ENCODE measurements at places on chromosomes 1 and 21.

GRCh38 chr1:8061210-8061609 lies 35.1 kb upstream of the ERRFI1 start:
- DNase-seq: peak; percentile 92

- DNase-seq: peak; percentile 74
These were observed 23.8 kb upstream of the CPLANE2 start for GRCh38 chr1:16260814-16261213.

DNA sequence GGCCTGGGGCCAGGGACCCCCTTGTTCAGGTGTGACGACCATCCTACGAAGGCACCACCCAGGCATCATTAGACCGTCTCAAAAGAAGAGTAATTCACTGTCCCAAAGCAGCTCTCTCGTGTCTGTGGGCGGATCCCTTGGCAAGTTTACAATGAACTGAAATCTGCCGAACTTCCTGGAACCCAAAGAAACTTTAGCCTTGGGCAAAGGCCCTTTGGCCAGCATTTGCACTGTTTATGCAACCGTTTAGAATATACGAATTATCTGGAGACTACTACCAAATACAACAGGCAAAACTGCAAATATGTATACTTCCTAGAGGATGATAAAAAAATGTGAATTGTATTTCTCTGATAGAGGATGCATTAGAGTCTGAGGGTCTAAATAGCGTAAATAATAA lies 1.4 kb upstream of the SOD1 start:
- DNase-seq: no peak

DNA sequence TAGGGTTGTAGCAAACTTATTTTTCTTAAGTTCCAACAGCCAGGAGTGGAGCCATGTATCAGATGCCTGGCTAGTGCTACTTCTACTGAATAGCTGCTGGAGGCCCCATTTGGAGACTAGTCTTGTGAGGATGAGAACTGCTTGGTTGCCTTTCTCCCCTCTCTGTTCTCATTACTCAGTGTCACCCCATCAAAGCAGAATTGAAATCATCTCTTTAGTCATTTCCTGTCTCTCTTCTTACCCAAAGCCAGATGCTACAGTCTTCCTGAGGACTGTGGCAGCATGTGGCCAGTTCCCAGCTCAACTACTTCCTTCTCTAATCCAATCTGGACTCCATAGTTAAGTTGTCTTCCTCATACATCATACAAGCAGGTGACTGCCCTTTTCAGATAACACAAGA lies 197.5 kb downstream of the BRINP2 start:
- peak; percentile 49 for DNase-seq

GRCh38 chr1:13968361-13968760 lies 268.4 kb downstream of the PRDM2 start:
- DNase-seq: no peak

- peak; percentile 82 for DNase-seq
These were observed 8.0 kb downstream of the FAAH start for GRCh38 chr1:46401964-46402626.

DNA sequence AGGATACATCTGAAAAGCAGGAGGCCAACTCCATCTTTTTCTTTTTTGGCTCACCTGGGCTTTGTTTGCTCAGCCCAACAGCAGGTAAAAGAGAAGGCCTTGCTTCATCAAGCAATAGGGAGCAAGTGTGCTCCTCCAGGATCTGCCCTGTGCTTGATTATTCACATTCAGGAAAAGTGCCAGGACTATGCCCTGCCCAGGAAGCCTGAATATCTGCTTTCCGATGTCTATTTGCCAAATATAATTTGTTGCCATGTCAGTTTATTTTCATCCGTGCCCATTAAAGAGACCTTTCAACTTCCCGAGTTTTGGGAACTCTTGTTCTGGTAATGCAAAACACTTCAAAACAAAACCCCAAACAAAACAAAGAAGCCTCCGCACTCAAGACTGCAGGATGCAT lies 185.3 kb downstream of the CDC7 start:
- DNase-seq: no peak

GRCh38 chr1:166489670-166490436 lies 323.1 kb upstream of the FAM78B start:
- no peak for DNase-seq

DNA sequence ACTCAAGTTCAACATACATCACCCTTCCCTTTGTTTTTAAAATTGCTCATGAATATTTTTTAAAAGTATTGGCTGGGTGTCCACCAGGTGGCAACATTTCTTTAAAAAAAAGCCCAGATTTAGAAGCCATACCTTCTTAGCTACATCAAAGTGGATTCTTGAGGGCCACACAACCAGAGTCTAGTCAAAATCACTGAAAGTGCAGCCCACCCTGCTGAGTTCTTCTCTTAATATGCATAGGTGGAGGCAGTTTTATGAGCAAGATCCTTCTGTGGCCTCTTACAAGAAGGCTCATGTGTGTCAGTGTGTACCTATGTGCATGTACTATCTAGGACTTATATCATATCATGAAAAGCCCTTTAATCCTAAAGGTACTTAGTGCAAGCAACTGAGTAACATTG lies 16.9 kb upstream of the GNG12 start:
- DNase-seq: peak; percentile 58

DNA sequence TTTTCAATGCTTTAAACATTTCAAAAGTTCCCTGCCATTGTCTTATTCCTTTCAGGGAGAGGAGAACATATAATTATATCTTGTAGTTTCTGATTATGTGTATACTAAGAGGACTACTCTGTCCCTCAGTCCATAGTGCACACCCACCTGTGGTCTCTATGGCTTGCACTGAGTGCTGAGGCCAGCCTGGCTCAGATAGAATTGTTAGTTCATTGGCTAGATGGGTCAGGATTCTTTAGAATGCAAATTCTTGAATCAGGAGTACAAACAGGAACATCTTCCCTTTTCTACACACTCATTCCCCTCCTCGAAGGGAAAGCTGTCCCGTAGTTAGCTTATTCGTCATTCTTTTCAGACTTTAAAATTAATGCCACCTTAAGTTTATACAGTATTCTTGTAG lies 8.2 kb downstream of the BACH1 start:
- no peak for DNase-seq

DNA sequence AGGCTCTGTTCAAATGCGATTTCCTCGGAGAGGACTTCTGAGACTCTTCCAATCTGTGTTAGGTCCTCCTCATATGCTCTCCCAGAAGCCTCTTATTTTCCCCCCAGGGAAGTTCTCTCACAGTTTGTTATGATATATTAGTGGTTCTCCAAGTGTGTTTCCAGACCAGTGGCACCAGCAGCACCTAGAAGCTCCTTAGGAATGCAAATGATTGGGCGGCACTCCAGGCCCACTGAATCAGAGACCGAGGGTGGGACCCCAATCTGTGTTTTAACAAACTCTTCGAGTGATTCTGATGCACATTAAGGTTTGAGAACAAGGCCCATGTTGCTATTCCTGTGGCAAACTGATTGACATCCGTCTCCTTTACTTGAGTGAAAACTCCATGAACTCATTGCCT lies 63.0 kb downstream of the NMNAT2 start:
- DNase-seq: no peak

GRCh38 chr1:113787663-113788062 lies 24.6 kb downstream of the RSBN1 start:
- no peak for DNase-seq

- no peak for DNase-seq
These were observed 9.5 kb downstream of the GPSM2 start for GRCh38 chr1:108886292-108886691.

DNA sequence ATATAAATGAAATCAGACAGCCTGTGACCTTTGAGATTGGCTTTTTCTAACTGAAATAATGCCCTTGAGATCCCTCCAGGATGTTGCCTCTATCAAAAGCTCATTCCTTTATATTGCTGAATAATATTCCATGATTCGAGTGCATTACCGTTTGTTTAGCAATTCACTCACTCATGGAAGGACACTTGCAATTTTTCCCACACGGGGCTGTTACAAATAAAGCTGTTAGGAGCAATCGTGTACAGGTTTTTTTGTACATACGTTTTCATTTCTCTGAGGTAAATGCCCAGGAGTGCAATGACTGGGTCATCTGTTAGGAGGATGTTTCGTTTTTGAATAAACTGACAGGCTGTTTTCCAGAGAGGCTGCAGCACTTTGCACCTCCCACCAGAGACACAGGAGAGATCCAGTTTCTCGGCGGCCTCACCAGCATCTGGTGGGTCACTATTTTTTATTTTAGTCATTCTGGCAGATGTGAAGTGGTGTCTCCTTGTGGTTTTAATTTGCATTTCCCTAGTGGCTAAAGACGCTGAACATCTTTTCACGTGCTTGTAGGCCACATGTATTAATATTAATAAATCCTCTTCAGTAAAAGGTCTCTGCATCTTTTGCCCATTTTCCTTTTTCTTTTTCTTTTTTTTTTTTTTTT lies 11.0 kb downstream of the PRDM15 start:
- peak; percentile 59 for DNase-seq

DNA sequence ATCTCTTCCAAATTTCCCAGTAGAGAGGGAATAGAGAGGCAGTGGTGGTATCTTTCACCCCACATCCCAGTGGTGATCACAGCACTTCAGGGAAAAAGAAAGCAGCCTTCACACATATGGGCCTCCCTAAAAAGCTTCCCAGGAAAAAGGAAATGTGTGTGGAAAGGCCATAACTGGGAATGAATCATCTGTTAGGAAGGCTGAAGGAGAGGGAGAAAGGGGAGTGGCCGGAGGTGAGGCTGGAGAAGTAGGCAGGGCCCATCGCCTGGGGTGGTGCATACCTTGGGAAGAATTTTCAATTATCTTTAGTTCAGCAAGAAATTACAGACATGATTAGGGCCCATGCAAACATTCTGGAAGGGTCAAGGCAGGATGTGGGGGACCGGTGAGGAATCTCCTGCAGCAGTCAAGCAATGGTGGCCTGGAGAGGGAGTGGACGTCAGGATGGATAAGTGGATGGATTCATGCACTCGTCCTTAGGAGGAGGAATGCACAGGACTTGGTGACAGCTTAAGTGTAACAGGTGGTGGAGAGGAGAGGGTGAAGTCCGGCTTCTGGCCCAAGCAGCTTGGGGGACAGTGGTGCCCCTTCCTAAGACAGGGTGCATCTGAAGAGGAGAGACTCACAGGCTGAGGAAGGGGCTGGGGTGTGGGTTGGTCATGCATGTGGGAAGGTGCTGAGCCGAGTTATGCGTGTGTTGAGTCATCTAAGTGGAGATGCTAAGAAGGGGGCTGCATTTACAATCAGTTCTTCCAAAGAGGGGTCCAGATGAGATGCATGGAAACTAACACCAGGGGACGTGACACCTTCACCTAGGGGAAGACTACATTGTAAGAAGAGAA lies 17.9 kb downstream of the HIVEP3 start:
- peak; percentile 81 for DNase-seq

GRCh38 chr1:235976490-235976889 lies 88.4 kb downstream of the NID1 start:
- no peak for DNase-seq

- no peak for DNase-seq
These were observed 106.9 kb downstream of the RIPK4 start for GRCh38 chr21:41659791-41660560.

GRCh38 chr21:36516281-36516680 lies 36.4 kb upstream of the CLDN14 start:
- DNase-seq: peak; percentile 10

GRCh38 chr1:225700889-225701465 lies 48.1 kb upstream of the ENAH start:
- DNase-seq: peak; percentile 51

DNA sequence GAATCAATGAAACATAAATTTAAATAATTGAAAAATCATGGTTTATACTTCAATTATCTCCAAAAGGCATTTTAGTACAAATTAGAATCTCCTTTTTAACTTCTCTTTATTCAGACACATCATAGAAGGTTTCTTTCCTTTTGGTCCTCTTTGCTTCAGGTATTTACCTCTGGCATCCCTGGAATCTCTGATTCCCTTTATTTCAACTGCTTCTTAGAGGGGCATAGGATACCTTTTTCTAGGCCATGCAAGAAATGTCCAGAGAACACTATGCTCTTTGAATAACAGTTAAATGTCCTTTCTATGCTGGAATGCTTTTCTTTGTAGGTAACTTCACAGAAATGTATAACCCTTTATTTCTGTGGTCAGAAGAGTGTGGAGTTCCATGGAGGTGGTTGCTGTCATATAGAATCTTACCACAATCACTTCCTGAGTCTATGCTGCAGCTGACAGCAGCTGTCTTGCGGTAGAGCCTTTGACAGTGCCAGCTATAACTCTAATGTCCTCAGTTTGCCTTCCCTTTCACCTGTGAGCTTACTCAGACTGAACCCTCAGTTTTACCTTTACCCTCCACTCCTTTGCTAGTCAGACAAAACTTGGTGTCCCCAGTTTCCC lies 8.6 kb downstream of the LAMC2 start:
- DNase-seq: no peak

DNA sequence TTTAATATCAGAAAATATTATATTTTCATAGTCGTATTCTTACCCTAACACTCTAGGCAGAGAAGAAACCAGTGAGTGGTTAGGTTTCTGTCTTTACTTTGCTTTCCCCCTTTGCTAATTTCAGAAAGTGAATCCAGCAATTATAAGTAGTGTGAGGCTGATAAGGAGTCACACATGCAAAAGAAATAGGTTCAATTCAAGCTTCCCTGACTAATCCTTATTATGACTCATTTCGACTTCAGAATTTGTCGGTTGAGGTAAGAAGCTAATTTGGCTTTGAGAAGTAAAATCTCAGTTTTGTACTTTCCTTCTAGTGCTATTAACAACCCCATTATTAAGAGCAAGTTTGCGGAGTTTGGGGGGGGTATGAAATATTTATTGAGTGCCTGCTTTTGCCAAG lies 22.4 kb downstream of the ESRRG start:
- no peak for DNase-seq

DNA sequence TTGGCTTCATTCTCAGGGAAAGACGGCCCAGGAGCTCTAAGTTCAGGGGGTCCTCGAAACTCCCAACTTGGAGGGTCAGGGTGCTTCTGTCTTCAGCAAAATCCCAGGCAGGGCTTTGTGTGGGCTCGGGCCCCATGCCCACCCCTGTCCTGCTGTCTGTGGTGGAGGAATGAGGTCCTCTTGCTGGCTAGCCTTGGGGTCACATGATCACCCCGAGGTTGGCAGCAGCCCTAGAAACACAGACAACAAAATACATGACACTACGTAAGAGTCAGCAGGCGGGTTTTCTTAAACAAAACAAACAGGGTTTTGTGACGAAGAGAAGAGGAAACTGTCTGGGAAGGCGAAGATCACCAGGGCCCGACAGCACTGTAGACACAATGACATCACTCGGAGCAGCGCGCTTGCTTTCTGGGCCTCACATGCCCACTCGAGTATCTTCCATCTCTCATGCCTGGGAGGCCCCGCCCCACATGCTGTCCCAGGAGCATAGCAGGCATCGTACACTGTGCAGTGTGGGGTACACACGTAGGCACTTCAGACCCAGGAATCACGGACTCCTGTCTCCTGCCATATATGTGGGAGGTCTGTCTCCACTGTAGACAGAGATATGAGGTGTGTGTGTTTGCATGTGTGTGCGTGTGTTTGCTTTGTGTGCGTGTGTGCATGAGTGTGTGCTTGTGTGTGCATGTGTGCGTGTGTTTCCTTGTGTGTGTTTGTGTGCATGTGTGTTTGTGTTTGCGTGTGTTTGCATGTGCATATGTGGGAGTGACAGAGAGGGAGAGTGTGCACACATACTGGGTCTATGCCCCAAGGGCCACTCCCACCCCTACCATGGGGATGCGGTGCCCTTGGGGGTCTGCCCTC lies 94.7 kb downstream of the SIK1 start:
- DNase-seq: peak; percentile 57

GRCh38 chr1:24554714-24555113 lies 1.2 kb upstream of the NCMAP start:
- no peak for DNase-seq
